SW 1271 (cell line): ENCODE measurements at places on chromosomes 13 and 19.

DNA sequence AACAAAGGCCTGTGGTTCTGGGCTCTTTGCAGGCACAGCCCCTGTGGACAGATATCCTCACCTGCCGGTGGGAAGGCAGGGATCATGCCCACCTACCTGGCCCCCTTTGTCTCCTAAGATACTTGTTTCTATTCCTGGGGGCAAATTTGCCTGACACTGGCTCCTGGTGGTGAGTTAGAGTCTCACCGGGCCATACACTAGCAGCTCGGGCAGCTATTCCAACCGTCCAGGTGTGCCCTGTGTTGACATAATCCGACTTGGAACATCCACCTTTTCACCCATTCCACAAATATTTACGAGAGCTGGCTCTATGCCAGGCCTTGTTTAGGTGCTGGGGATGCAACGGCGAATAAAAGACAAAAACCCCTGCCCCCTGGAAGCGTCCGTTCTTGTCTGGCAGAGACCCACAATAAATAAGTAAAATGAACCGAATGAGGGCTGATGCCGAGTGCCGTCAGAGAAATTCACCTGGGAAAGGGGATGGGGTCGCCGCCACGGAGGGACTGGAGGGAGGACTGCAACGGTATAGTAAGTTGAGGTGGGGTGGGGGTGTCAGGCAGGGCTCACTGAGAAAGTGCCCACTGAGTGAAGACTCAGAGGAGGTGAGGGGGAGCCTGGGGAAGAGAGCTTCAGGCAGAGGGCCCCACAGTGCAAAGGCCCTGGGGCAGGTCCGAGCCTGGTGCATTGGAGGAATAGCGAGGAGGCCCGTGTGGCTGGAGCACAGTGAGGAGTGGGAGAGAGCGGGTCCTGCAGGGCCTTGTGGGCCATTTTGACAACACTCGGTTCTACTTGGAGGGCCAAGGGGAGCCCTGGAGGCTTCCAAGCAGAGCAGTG lies 43.2 kb upstream of the RANBP3 start:
- no peak for DNase-seq

- no peak for DNase-seq
Measured at GRCh38 chr13:40453351-40454021, 213.0 kb downstream of the FOXO1 start.

DNA sequence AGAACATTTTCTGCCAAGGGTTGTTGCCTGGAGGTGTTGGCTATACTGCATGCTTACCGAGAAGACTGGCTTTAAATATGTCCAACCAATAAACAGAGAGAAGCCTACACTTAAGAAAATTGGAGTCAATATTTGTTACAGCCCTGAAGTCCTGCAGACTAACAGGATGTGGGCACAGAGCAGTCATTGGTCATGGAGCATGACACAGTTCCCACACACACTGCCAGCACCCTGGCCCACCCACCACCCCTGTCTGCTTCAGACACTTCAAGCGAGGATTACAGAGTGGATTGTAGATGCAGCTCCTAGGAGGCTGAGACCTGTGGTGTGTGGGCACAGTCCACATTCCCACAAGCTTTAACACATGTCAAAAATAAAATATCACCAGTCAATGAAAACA lies 21.0 kb upstream of the SERP2 start:
- DNase-seq, result no peak

GRCh38 chr19:42290523-42291434 lies 11.2 kb upstream of the PRR19 start:
- DNase-seq, result no peak

DNA sequence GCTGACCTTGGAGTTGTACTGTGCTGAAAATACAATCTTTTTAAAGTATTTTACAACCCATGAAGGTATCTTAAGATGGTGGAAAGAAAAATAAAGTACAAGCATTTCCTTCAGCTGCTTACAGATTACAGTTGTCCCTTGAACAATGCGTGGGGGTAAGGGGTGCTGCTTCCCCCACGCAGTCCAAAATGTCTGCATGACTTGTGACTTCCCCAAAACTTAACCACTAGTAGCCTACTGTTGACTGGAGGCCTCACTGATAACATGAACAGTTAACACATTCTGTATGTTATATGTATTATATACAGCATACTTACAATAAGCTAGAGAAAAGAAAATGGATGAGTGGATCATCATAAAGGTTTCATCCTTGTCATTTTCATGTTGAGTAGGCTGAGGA lies 45.3 kb upstream of the ZNF599 start:
- DNase-seq, result no peak
